ENCODE measurements at places on chromosomes 6 and 20.

GRCh38 chr20:47127546-47127945 is 229.0 kb downstream of the ZMYND8 start:
- DNase-seq: no peak

GRCh38 chr6:93242049-93242448 is 177.3 kb downstream of the EPHA7 start:
- no peak for DNase-seq

GRCh38 chr20:49584418-49585382 is 16.8 kb upstream of the PTGIS start:
- no peak for DNase-seq

DNA sequence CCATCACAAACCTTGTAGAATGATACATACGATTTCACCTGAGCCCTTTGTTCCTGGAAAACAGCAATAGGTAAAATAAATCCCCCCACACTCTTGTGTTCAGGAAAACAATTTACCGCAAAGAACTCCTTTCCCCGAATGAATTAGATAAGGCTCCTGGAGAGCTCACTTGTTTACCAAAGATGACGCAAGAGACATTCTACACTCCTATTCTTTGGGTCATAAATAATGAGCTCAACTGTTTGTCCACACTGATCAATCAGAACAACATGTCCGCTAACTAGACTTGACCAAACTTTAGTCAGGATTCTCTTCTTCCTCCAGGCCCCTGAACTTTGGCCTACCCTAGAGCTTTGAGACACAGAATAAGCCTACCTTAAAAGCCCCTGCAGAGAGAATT is 271.9 kb upstream of the OPRM1 start:
- no peak for DNase-seq
